Ammon's horn (tissue), 1 donor: ENCODE measurements at places on chromosomes 6 and 20.

DNA sequence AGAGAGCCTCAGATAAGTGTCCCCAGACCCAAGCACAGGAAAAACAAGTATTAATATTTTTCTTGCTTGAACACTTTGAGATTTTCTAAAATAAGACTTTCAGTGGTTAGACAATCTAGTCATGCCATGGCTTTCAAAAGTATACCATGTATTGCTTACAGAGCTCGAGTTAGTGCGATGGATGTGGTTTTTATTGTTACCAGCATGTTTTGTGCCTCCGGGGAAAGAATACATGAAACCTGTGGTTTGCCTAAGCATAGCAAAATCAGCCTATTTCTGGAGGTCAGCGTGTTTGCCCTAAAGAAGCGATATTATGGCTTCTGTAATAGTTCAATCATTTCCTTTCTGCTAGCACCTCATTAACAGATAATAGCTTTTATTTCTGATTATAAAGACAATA, 21.6 kb downstream of the RIN2 start:
- DNase-seq, result no peak

- DNase-seq, result no peak
Observed at GRCh38 chr6:134314006-134314821, 3.7 kb downstream of the SGK1 start.

GRCh38 chr20:61138566-61138965, 113.5 kb upstream of the CDH4 start:
- no peak for DNase-seq

- DNase-seq, result no peak
Observed at GRCh38 chr20:8155812-8156211, 23.7 kb downstream of the PLCB1 start.

DNA sequence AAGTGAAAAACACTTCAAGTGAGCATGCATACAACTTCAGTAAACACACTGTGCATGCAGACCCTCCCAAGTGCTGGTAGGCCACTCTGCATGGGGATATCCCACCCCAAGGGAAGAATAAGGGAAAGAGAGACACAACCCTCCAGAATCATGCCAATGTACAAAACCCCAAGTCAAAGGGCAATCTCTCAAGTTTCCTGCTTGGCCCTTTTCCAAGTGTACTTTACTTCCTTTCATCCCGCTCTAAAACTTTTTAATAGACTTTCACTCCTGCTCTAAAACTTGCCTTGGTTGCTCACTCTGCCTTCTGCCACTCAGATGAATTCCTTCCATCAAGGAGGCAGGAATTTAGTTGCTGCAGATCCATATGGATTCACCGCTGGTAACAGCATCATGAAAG, 205.7 kb upstream of the PROKR2 start:
- no peak for DNase-seq

DNA sequence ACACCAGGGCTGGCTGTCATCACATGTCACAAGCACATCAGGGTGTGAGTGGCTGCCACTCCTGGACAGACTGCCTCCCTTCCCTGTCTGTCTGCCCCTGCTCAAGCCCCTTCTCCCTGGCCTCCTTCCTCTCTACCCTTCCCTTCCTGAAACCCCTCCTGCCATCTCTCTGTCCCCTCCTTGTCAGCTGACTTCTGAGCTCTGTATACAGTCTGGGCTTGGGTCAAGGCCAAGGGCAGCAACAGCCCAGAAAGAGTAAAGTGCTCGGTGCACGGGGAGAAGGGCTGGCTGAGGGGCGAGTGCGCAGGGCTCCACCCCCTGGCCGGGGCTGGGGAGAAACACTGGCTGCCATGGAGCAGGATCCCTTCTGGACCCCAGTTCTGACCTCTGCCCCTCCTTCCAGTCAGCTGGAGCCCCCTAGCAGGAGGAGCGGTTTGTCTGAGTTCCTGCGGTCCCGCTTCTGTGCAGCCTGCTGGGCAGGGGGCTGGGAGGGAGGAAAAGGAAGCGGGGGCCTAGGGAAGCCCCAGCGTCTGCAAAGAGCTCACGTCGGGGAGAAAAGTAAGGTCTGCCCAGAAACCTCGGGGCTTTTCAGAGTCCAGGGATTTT, 2.0 kb downstream of the LKAAEAR1 start:
- no peak for DNase-seq

GRCh38 chr6:161003336-161003735, 11.8 kb downstream of the MAP3K4 start:
- no peak for DNase-seq

DNA sequence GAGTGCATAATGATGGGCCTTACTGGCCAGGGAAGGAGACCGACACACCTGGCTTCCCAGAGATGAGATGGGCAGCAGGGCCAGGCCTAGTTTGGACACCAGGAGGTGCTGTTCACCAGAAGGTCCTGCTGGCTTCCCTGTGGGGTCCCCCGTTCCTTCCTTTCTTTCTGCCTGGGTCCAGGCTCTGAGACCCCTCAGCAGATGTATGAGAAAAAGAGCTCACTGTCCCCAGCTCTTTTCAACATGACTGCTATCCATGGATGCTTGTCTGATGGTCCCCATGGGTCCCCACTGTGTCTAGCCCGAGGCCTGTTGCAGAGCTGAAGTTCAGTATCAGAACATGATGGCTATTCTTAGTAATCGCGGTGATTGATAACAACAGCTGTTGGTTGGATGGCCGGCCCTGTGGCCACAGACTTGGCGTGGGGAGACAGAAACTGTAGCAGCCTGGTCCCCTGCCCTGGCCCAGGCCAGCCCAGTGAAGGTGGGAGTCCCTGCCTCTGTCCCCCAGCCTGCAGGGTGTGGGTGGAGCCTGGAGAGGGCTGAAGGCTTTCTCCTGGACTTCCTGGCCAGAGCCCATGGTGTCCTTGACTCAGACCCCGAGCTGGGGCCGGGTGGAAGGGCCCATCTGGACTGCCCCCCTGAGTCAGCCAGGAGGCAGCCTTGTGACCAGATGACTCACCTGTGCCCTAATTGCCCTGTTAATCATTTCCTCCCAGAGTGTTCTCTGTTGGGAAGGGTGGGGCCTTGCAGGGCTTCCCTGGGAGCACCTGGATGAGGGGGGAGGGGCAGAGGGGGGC, 9.9 kb upstream of the BAK1 start:
- no peak for DNase-seq

- DNase-seq, result no peak
Observed at GRCh38 chr6:141486942-141487341, 645.8 kb upstream of the GJE1 start.

- DNase-seq, result no peak
Observed at GRCh38 chr6:69789578-69789977, 7.2 kb downstream of the LMBRD1 start.

DNA sequence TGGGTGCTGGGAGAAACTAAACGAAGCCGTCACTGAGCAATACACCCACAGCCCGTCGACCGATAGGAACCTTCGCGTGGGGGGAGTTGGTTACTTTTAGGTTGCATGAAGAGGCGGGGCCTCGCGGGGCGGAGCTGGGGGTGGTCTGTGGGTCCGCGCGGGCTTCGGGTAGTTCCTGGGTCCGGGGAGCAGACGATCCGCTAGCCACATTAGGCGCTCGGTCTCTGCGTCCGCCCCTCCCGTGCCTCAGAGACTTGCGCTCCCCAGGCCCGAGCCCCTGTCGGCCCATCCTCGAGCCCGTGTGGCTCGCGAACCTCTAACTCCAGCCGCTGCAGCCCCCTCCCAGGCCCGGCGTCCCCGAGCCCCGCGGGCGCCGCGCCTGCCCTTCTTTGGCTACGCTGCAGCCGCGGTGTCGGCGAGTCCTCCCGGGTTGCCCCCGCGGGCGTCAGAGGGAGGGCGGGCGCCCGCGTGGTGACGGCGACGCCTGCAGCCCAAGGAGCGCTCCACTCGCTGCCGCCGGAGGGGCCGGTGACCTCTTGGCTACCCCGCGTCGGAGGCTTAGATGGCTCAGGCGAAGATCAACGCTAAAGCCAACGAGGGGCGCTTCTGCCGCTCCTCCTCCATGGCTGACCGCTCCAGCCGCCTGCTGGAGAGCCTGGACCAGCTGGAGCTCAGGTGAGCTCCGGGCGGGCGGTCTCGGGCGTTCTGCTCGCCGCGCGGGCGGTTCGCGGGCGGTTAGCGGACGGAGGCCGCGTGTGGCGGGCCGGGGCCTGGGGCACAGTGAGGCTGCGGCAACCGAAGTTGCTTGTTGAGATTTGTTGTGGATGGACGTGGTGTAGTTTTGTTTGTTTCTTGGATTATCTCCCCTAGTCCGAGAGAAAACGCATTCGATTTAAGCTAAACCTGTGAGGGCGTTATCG, at the start of gene BAG2:
Gene BAG2 (plus strand): TSS at position 191 of the 920 bp plus-strand sequence. CDS start 372 bp downstream, at position 563.
- DNase-seq, result peak; percentile 82

DNA sequence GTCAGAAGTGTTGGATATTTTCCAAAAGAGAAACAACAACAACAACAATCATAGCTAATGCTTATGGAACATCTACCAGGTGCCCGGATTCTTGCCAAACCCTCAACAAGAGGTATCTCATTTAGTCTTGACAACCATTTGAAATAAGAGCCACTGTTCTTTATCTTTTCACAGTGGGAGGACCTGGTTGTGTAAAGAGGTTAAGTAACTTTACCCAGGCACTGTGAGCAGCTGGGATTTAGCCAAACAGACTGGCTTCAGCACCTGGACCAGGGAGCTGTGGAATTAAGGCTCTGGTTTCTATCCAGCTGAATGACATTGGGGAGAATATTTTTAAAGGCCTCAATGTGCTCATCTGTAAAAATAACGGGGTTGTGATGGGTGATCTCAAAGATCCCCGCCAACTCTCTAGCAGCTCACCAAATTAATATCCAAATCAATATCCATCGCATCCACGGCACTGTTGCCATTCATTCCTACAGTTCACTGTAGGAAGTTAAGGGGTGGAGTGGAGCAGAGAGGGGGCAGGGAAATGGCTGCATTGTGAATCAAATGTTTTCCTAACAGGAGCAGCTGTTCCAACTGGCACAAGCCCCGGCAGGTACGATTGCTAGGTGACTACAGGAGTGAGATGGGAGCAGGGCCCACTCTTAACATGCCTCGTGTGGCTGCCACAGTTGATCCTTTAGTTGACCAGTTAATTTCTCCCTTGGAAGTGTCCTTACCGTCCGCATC, 61.8 kb downstream of the GCNT2 start:
- no peak for DNase-seq

DNA sequence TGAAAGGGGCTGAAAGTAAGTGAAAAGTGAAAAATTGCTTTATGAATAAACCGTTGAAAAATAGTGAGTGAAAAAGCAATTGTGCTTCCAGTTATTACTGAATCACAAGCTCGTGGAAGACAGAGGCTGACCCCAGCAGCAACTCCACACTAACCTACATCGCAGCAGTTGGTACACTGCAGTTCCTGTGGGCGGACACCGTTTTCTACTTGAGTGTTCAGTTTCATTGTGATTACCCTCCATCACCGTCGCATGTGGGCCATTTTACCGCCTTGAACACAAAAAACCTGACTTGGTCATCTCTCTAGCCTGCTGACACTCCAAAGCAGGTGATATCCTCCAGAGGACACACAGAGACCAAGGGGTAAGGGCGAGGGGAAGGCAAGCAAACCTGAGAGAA, 28.4 kb downstream of the PRDM1 start:
- no peak for DNase-seq

DNA sequence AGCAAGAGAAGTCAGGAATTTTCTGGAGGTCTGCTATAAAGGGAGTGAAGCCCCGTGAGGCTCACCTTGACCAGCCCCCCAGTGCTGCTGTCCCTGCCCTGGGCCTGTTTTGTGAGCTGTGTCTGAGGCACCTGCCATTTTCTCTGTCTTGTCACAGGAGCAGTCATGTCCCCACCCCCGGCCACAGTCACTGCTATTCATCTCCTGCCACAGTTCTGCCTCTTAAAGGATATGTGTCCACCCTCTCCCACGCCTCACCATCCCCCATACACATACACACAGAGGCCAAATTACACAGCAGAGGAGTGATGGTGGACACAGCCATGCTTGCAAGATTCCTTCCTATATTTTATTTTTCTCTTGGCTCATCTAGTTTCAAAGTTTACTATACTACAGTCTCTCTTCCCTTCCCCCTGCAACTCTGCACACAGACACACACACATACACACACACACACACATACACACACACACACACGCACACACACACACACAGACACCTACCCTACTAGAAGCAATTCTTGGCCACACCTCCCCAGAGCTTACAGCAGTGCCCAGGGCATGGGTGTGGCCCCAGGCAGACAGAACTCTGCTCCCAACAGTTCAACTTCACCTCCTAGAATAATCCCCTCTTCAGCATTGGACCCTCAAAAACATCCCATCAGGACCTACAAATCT, 68.7 kb upstream of the TAB2 start:
- DNase-seq, result no peak

- DNase-seq, result no peak
Observed at GRCh38 chr6:18178960-18179615, 23.9 kb downstream of the KDM1B start.

DNA sequence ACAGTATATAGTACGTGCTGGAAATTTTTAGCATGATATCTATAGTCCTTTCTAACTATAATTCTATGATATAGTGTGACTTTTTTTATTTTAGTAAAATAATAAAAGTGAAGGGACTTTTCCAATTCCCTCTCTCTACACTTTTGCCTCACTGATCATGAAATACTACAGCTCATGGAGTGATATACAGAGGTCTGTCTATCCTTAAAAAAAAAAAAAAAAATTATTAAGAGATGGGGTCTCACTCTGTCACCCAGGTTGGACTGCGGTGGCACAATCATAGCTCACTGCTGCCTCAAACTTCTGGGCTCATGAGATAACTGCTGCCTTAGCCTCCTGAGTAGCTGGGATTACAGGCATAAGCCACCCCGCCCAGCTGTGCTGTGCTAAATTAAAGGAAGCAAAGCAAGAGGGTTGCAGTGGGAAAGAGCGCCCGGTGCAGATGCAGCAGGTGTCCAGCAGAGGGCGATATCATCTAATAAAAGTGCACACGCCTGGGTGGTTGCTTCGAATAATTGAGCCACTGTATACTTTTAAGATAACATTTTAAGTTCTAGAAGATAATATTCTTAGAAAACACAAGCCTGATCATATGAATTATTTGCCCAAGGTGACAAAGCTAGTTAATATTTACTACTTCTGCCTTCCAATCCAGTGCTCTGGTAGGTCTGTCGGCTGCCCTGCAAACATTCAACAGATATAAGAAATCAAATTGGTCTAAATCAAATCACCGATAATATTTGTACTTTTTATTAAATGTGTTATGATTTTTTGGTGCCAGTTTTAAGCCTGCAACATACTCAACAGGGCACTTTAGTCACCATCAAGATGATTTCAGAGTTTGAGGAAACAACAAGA, 94.9 kb upstream of the NT5E start:
- peak; percentile 71 for DNase-seq

DNA sequence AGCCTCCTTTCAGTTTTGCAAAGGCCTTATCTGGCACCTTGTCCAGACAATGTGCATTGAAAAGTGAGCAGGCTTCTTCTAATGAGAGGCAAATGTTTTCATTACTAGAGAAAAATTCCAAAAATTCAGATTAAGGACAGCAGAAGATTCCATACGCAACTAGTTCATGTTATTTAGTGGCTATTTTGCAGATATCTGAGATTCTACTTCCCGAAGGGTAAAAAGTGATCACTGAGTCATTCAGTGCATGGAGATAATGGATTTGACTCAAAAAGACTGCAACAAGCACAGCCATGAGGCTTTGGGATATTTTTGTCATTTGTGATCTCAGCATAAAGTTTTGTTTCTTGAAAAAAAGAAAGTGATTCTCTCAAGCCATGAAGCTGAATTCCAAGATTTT, 29.9 kb downstream of the METTL24 start:
- no peak for DNase-seq
